ENCODE measurements at places on chromosomes 6 and 20.

- DNase-seq = no peak
These were observed 38.8 kb downstream of the RCAN2 start for GRCh38 chr6:46452312-46452917.

DNA sequence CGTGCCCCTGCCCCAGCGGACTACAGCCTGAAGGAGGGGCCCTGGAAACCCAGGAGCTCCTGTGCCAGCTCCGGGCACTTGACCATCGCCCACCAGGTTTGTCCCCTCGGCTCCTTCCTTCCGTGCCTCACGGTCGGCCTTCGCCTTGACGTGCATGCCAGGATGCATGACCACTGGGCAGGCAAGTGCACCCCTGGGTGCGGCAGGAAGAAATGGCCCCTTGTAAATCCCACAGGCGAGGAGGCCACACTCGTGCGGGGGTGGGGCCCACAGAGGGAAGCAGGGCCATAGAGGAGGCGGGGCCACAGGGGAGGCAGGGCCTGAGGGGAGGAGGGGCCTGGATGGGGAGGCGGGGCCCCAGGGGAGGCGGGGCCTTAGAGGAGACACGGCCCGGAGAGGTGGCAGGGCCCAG is 81.7 kb downstream of the YTHDF1 start:
- DNase-seq = no peak

DNA sequence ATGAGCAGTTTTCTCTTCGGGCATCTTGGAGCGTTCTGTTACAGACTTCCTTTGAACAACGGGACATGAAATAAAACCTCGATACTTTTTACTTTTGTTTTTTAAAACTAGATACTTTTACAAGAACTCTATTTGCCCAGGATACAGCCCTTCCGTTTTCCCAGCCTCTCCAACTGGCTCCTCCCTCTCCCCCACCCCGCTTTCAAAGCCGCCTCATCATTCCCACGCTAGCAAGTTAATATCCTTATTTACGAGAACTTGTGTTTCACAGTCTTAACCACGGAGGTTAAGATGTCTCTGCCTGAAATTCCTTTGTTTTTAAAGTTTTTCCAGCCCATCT is 241 bp upstream of the CFAP206 start:
- DNase-seq = no peak

DNA sequence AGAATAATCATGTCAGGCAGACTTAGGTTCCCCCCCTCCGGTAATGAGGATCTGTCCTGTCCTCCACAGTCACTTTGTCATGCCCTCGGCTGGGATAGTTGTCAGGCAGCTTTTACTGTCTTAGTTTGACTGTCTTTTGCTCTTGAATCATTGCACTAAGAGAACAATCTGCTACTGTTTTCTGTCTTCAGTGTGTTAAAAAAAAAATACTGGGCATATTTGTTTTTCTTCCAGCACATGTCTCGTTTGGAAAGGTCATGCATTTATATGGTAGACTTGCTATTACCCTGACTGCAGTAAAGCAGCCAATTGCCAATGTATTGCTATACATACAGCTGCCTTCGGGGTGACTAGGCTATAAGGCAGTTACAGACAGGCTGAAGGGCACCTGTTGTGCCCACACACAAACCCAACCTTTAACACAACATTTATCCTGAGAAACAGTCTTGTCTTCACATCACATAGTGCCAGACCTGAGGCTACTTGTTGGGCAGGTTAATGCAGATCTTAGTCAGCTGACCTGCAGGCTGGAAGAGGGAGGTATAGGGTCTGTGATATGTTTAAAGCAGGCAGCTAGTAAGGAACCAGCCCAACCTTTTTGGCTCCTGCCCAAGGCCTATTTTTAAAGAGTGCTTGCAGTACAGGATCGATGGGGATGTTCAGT is 26.7 kb downstream of the ARFGEF3 start:
- no peak for DNase-seq

DNA sequence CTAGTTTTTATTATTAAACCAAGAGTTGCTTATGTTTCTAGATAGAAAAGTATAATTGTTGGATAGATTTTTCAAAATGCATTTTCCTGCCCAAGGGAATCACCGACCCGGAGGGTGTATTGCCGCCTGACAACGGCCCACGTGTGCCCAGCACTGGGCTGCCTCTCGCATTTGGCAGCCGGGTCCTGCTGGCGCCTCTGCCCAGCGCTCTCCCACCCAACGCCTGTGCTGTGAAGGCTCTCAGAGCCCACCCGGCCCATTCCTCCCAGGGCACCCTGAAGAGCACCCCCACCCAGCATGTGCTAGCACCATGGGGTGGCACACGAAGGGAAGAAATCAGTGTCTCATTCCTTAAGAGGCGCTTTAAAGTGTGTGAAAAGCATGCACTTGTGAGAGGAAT is 88.3 kb upstream of the AFDN start:
- no peak for DNase-seq

DNA sequence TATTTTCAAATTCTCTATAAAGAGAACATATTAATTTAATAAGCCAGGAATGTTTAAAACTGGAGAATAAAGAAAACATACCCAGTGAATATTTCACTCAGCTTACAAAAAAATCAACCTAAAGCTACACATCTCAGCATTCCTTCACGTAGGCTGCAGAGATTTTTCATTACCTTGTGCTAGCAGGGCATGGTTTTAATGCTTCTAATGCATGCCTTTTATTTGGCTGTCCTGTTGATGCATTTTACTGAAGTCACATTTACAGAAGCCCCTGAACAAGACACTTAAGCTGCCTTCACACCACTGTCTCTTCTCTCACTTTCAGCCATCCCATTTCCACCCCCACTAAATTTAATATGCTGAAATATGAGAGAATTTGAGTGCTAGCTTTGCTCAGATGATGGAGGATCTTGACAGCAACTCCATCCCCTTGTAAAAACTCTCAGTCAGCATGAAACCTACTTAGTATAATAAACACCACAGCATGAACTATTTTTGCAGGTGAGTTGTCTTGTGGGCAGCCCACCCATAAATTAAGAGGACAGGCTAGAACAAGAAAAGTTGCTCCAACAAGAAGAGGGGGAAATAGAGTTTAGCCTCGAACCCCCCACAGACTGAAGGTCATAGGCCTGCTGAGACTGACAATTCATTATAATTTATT is 159.4 kb downstream of the SIM1 start:
- DNase-seq = no peak

GRCh38 chr6:137827977-137828810 is 38.9 kb upstream of the TNFAIP3 start:
- no peak for DNase-seq

GRCh38 chr20:4597215-4597614 is 124.5 kb upstream of the PRND start:
- no peak for DNase-seq

DNA sequence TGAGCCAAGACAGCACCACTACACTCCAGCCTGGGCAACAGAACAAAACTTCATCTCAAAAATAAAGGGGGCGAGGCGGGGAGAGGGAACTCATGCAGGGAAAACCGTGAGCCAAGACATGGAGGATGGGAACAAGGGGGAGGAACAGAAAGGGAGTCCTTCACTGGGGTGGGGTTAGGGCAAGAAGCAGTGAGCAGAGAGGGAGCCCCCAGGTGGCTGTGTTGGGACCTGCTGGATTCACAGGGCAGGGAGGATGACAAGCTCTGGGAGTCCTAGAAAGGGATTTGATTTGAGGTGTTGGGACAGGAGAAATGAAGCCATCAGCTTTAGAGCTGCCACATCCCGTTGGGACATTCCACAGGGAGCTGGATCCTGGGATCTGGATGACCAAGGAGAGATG is 90.6 kb upstream of the TOP1 start:
- DNase-seq = no peak

DNA sequence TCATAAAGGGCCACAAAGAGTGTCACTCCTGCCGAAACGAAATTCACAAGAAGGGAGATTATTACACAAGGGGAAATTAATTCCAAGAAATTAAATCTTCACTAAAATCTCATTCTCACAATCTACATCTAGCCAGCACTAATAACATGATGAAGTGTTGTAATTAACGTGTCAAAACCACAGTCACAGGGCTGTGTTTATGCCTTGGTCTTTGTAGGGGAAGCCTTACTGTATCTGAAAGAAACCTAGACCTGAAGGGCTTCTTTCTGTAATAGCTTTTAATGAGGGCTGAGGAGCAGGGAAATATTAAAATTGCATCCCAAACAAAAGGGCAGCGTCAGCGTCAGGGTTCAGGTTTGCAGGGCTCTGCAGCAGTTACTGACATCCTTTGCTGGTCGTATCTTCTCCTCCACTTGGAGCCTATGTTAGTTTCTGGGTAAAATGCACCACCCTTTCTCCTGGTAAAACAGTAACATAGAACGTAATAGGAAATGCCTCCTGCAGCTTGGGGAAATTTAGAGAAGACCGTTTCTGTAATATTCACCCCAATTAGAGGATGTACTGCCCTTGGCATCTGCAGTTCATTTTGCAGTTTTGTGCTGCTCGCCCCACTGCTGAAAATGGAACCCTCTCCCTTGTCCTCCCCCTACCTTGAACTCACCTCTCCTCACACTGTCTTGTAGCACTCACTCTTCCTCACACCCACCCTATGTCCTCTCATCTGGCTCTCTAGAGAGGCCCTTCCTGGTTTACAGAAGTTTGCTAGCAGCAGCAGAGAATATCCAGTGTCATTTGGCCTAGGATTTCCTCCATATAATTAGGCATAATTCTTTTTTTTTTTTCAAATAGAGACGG is 109.0 kb upstream of the TRAF3IP2 start:
- DNase-seq = no peak

DNA sequence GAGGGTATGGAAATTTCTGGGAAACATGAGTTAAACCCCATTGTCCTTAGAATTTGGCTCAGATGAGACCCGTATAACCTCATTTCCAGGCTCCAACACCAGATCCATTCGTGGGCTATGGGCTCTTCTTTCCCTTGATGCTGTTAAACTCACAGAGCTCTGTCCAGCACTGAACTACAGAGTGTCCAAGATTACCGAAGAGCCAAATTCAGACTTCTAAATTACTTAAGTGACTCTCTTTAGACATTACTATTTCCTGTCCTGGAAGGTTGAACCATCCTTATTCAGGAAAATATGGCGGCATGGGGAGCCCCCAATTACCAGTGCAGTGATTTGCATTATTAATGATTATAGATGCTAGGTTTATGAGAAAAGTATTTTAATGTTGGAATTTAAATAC is 124.9 kb upstream of the EDN1 start:
- DNase-seq = no peak

Data from LHCN-M2 (cell line).